NCI-H1105 treated with DMSO at 0.1 percent for 48 hours (cell line): ENCODE measurements at places on chromosomes 13 and 19.

GRCh38 chr13:32010136-32010535 lies 21.4 kb upstream of the FRY start:
- DNase-seq = no peak

DNA sequence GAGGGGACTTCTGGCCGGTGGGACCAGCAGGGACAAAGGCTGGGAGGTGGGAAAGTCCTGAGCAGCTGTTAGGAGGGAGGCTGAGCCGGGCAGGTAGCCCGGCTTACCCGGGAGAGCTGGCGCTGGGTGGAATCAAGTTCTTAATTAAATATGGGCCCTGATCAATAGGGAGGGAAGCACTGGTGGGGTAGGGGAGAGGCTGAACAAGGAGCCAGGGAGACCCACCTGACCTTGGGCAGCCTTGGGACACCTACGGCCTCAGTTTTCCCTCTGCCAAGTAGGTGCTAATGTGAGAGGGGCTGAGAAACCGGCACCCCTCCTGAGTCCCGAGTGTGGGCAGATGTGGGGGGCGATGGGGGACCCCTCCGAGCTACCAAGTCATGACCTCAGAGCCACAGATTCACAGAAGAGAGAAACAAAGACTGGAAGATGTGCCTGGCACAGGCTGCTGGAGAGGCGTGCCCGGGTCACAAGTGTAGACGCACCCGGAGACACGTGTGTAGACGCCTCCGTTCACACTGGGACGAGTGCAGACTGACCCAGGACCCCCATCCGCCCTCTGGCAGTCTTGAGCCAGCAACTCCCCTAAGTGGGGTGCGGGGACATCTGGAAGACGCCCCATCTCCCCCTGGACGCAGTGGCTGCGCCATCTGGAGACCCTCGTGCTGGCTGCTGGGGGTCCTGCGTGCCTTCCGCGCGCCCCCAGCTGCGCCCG lies 8.4 kb downstream of the ONECUT3 start:
- DNase-seq = no peak

- no peak for DNase-seq
Observed at GRCh38 chr19:45094137-45094536, 1.2 kb downstream of the PPP1R37 start.

GRCh38 chr13:44507639-44508038 lies 68.5 kb downstream of the TSC22D1 start:
- no peak for DNase-seq

- DNase-seq = no peak
Observed at GRCh38 chr19:3618144-3618810, 8.3 kb downstream of the CACTIN start.

GRCh38 chr13:46119883-46120614 lies 15.2 kb upstream of the CPB2 start:
- peak; percentile 3 for DNase-seq

DNA sequence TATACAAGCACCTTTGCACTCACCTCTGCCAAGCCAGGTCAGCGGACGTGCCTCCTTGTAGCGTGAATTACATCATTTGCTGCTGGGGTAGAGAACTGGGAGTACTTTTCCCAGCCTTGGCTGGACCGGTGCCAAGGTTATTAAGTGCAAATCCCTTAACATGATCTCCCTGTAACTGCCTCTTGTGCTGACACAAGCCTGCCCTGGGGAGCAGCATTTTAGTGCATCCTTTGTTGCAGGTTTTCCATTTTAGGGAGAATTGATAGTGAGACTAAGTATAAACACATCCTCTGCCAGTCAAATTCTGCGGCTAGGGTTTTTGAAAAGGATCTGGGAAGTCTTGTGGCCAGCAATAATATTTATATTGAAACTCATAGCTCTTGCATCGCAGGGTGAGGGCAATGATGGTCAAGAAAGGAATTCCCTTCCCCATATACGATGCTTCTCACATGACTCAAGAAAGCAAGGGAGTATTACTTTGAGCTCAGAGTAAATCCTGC lies 32.7 kb upstream of the DCLK1 start:
- peak; percentile 89 for DNase-seq

GRCh38 chr19:15640294-15640903 lies at the start of gene CYP4F3:
TSS of gene CYP4F3 (plus strand) at chr19:15640897. CDS start at chr19:15641416, 519 bp downstream.
- peak; percentile 30 for DNase-seq

DNA sequence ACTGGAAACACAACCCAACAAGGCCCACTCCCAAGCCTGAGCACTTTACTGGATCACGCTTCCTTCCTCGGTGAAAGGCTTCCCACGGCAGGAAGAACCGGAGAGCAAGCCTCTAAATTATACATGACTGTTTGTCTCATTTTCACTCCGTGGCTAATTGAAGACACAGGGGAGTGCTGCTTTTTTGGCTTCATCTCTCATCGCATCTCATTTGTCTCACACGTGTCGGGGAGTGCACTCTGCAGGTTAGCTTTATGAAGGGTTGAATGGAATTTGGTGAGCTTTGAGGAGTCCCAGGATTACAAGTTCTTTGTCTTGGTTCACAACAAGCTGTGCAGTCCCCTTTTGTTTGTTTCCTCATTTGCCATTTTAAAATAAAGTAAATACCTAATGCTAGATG lies 544.6 kb downstream of the GPC6 start:
- DNase-seq = no peak

DNA sequence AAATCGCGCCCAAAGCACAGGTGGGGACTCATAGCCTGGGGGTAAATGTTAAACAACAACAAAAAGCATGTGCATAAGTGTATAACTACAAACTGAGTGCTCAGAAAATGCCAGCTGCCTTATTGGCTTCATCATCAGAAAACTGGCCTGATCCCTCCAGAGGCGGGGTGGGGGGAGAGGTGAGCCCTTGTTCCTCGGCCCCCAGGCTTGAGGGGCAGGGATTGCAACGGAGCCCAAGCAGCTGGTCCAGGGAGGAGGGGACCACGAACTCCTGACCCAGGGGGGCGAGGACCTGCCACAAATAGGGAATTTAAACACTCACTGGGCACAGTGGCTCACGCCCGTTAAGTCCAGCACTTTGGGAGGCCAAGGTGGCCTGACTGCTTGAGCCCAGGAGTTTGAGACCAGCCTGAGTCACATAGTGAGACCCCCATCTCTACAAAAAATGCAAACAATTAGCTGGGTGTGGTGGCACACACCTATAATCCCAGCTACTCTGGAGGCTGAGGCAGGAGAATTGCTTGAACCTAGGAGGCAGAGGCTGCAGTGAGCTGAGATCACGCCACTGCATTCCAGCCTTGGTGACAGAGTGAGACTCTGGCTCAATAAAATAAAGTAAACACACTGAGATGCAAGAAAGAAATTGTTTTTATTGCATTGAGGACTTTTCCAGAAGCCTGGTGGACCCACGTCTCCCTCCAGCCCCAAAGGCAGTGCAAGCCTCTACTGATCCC lies 8.7 kb downstream of the SIRT6 start:
- peak; percentile 15 for DNase-seq
